ENCODE measurements at places on chromosomes 11 and 22.

DNA sequence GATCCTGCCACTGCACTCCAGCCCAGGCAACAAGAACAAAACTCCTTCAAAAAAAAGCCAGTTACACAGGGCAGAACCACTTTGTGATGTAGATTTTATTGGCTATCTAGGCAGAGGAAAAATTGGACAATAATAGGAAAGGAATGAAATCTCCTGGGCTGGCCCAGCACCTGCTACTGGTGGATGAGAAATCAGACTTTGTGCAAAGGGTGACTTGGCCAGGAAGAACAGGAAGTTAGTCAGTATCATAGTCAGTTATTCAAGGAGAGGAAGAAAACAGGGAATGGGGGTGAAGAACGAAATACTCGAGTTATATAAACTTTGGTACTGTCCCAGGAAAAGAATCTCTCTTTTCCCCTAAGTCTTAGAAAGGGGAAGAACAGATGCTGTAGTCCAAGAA is 11.0 kb upstream of the SPTBN2 start:
- no peak for DNase-seq

DNA sequence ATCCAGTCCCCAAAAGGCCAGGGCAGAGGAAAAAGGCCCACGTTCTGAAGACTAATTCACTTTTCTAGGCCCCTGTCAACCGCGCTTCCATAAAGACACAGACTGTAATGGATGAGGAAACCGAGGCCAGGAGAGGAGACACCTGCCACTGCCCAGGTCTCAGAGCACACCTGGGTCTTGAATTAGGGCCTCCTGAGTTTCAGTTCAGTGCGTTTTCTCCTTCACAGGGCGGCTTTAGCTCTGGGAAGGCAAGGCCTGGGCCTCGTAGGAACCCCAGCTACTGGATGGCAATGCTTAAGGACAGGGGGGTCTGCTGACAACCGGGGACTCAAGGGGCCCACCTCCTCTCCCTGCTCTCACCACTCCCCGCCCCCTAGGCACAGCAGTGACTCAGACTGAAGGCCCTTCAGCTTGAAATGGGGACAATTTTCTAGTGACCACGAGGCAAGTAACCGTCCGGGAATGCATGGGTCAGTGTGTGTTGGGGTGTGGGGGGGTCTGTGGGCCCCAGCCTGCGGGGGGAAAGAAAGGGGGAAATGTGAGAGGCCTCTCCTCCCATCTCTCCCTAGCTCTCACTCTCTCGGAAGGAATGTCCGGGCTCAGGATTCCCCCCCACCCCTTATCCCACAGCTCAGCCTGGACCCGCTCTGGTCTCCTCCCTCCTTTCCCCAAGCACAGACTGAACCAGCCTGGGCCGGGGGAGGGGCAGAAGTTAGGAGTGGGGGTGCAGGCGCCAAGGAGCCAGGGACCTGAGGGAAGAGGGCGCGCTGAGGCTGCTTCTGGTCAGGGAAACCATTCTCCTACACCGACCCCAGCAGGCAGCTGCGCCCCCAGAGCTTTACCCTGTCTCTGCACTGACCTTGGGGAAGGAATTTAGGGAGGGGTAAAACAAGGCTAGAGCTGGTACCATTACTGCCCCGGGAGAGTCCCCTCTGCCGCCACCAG is 17.2 kb downstream of the CREB3L1 start:
- no peak for DNase-seq

DNA sequence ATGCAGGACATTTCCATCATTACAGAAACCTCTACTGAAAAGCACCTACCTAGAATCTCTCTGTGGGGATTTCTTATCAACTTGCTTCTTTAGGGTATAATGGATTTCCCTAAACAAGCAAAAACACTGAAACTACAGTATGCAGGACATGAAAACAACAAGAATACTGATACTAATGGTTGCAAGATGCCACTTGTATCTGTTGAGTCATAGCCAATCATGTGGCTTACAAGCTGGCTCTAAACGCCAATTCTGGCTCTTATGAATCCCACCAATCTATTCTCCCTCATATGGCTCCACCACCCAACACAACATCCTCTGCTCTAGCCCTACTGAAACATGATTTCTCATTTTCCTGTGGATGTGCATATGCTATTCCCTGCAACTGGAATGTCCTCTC is 22.6 kb downstream of the TENM4 start:
- no peak for DNase-seq

- DNase-seq = no peak
Observed at GRCh38 chr11:116513894-116514293, 258.9 kb downstream of the BUD13 start.

DNA sequence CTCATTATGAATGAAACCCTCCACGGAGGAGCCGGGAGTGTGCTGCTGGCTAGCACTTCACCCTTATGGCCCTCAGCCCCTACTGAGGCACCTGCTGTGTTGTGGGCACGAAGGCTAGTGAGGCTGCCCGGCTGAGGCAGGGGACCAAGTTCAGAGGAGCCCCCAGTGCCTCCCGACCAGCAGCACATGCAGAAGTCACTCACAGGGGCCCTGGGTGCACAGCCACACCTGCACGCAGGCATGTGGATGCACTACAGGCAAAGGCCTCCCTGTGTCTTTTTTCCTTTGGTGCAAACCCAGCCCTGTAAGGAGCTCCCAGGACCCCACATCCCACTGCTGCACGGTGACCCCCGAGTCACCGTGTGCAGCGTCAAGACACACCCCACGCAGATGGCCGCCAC is 261.5 kb downstream of the BRD1 start:
- DNase-seq = no peak

GRCh38 chr11:79265756-79266322 is 175.0 kb downstream of the TENM4 start:
- DNase-seq = no peak

DNA sequence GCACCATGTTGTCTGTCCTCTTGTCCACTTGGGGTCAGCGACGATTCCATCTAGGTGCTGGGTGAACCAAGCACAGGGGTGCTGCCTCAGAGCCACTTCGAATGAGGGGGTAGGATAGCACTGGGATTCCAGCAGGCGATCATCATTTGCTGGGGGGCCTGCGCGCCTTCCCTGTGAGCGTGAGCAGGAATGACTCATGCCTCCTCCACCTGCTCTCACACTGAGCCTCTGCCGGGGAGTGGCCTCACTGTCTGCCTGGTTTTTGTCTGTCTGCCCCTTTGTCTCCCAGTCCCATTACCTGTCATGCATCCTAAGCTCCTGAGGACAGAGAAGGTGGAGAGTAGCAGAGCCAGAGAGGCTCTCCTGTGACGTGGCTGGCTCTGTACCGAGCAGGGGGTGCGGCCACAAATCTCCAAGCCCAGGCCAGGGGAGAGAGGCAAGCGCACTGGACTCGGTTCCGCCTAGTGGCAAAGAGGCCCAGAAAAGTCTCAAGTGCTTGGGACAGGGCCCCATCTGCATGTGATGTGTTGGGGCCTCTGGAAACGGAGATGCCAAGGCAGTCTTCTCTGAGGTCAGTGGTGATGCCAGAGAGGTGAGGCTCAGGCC is 30.8 kb downstream of the RSPH14 start:
- DNase-seq = no peak

GRCh38 chr11:45726493-45727054 is 61.2 kb upstream of the CHST1 start:
- DNase-seq = no peak

GRCh38 chr22:35651085-35651484 is 2.8 kb downstream of the APOL6 start:
- no peak for DNase-seq

DNA sequence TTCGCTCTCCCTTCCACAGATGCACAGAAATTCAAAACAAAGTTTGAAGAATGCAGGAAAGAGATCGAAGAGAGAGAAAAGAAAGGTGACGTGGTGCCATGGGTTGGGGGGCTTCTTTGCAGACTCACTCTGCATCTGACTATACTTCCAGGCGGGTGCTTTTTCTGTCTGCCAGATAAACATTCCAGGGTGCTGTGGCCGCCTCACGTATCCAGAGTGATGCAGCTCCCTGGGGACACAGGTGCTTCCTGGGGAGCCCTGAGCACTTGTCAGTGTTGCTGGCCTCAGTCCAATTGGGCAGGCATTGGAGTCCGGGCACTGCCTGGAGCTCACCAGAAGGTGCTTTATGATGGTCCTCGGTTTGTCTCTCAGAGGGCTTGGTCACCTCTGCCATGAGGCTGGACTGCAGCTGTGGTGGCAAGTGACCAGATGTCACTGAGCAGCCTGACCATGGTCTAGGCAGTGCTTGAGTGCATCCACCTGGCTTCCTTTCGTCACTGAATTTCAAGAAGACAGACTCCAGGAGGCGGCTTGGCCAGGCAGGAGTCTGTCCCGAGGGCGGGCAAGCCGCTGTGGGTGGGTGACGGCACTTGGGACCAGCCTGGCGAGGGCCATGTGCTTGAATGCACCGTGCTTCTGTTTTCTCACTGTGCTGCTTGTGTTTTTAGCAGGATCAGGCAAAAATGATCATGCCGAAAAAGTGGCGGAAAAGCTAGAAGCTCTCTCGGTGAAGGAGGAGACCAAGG is 5.1 kb upstream of the ZDHHC8 start:
- no peak for DNase-seq

GRCh38 chr11:101974255-101974654 is 57.9 kb upstream of the ANGPTL5 start:
- DNase-seq = no peak

GRCh38 chr11:120499859-120500258 is 11.7 kb upstream of the GRIK4 start:
- no peak for DNase-seq

- no peak for DNase-seq
Observed at GRCh38 chr22:19129871-19130270, 1.2 kb upstream of the TSSK2 start.

GRCh38 chr11:124754309-124754708 is 2.3 kb upstream of the VSIG2 start:
- DNase-seq = no peak

DNA sequence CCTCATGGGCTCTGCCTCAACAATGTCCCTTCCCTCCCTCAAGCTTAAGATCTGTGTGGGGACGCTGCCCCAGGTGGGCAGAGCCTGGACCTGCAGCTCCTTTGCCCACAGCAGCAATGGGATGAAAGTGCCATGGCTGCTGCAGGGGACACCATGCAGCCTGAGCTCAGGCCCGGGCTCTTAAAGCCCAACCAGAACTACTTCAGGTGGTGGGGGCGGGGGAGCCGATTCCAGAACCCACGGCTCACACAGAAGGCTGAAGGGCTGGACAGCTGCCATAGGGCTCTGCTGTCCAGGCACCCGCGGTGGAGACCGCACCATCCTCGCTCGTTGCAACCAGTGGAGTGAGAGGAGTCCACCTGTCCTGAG is 12.5 kb downstream of the CHID1 start:
- DNase-seq = no peak

DNA sequence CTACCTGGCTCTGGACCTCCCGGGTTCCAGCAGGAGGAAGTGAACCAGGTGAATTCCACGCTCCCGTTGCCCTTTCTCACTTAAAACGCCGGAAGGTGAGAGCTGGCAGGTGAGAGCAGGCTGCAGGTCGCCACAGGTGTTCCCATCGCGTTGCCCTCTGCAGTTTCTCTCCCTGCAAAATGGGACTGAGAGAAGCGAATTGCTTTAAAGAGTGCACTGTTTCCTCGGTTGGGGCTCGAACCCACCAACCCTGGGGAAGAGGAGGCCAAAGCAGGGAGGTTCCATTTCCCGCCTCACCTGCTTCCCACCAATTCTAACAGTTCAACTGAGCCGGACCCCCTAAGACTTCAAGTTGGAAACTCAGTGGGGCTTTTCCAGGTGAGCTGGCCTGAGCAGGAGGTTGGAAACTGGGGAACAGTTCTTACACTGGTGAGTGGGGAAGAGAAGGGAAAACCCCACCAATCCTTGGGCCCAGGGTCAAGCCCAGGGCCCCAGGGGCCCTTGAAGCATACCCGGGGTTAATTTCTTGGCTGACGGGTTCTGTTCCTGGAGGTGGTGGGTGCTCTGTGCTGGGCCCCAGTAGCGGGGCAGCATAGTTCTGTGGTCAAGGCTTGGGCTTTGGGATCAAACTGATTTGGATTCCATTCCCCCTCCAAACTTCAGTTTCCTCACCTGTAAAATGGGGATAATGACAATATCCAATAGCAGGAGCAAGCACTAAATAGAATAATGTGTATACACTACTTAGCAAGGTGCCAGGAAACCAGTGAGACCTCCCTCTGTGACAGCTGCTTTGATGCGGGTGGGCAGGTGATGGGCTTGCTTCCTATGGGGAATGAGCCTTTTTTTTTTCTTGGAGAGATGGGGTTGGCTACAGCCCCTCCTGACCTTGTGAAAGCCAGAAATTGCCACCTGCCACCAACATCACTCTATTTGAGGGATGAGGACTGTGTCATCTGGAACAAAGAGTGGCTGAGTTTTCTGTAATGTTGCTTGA is 788 bp downstream of the CD82 start:
- no peak for DNase-seq

Measured in stimulated activated effector memory CD8-positive, alpha-beta T cell treated with anti-CD3 and anti-CD28 coated beads, Interleukin-12 subunit alpha, Interleukin-12 subunit beta, amount 100 ng/mL, for 72 hours (primary cell).